SK-N-SH treated with all-trans-retinoic acid at 6 μM for 48 hours (cell line): ENCODE measurements at places on chromosomes 4 and X.
A peak's percentile ranks its signal among the peaks of the same experiment; 100 is the strongest.

GRCh38 chrX:10904220-10904619 is 206.9 kb upstream of the HCCS start:
- peak; percentile 57 for ATAC-seq

GRCh38 chr4:24770032-24770584 is 25.3 kb upstream of the SOD3 start:
- peak; percentile 78 for ATAC-seq

DNA sequence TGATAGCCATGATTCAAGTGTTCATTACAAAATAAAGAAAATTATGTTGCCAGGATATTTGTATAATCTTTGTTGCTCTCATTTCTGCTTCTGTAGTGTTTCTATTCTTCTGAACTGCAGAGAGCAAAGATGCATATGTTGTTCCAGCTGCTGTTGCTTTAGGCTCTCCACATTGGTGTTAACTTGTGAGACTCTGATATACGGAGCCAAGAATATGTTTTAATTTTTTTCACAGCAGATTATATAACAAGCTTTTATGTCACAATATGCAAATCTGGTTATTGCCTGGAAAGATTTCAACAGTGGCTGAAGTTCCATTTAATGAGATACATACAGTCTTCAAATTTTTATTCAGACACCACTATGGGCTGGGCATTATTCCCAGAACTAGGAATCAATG is 655.0 kb downstream of the GRXCR1 start:
- ATAC-seq: no peak

GRCh38 chr4:186554539-186554913 is 841 bp downstream of the MTNR1A start:
- peak; percentile 73 for ATAC-seq

- no peak for ATAC-seq
Observed at GRCh38 chr4:121930304-121930703, 21.6 kb downstream of the TRPC3 start.

DNA sequence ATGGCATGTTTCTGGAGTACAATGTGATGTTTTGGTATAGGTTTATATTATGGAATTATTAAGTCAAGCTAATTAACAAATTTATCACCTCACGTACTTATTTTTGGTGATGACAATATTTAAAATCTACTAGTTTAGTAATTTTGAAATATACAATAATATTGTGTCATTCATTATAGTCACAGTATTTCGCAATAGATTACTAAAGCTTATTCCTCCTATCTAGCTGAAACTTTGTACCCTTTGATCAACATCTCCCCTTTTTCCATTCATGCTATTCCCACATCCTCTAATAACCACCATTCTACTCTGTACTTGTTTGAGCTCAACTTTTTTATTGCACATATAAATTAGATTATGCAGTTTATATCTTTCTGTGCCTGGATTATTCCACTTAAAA is 164.8 kb upstream of the SPANXN4 start:
- ATAC-seq: no peak

DNA sequence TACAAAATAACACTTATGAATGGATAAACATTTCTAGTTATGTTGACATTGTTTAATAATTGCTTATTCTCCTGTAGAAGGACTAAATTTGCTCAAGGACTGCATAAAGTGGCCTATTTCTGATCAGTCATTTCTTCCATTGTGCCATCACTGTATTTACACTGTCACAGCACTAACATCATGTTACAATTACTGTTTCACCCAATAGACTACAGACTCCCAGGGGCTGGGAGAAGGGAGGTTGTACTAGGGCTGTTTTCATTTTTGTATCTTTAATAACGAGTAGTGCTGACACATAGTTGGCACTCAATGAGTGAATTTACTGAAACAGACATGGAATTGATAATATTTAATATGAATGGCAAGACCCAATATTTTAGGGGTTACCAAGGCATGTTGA is 139.5 kb downstream of the SLC10A7 start:
- ATAC-seq: no peak

GRCh38 chr4:156312261-156312847 is 358.7 kb upstream of the CTSO start:
- ATAC-seq: peak; percentile 40; the same call in 2 of the 3 replicates

- ATAC-seq: no peak
Observed at GRCh38 chrX:20347481-20347880, 80.8 kb upstream of the RPS6KA3 start.

- no peak for ATAC-seq
Observed at GRCh38 chr4:67576538-67576937, 18.0 kb downstream of the STAP1 start.

- no peak for ATAC-seq
Observed at GRCh38 chr4:54550395-54551171, 107.2 kb upstream of the KIT start.

- ATAC-seq: no peak
Observed at GRCh38 chrX:45986081-45986480, 559.1 kb downstream of the ZNF674 start.

DNA sequence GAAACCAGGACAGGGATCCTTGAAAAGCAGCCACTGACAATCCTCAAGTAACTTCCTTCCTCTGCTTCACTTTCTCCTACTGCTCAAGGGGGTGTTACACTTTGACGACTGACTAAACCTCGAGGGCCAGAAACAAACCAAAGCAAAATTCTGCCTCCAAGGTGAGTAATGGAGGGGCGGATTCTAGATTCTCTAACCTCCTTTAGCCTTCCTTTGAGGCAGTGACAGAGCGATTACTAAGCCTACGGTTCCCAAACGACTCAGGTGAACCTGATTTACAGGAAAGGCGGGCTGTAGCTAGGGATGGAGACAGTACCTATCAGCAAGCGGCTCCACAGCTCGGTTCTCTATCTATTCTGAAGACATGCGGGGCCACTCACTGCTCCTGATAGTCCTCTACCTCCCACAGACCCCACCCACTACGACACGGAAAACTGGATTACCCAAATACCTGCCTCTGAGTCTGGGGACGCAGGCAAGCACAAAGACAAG is 487 bp downstream of the TBCK start:
- peak; percentile 42 for ATAC-seq

DNA sequence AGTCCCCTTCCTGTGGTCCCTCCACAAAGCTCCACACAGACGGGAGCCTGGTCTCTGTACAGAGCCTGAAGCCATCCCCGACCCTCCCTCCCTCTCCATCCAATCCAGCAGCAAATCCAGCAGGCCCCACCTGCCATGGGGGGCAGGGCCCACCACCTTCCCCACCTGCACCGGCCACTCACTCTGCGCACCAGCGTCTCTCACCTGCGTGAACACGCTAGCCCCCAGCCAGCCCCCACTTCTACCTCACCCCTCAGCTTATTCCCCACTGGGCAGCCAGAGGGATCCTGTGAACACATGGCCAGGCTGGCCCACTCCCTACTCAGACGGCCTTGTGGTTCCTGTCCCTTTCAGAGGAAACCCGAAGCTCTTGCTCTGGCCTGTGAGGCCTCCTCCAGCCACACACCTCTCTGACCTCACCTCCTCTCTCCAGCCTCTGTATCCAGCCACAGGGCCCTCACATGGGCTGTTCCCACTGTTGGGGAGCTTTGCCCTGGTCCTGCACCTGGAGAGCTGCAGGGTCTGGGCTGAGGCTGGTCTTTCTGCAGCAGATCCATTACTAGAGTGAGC is 70.9 kb downstream of the WFS1 start:
- no peak for ATAC-seq

- ATAC-seq: no peak
Observed at GRCh38 chr4:90996813-90997212, 869.6 kb downstream of the CCSER1 start.

DNA sequence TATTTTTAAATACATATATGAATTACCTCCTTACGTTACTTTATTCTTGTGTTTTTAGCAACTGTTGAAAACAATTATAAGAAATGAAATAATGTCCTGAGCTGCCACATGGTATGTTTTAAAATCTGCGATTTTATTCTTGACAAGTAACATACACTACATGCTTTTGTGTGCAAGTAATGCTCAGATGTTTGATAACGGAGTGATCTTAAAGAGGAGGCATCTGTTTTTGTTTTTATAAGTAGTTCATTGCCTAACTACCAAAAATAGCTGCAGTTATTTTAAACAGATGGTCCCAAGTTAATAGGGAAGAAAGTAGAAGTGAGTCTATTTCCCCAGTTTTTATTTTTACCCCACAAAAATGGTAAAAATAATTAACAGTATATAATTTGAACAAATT is 55.2 kb downstream of the GAB1 start:
- peak; percentile 90 for ATAC-seq

DNA sequence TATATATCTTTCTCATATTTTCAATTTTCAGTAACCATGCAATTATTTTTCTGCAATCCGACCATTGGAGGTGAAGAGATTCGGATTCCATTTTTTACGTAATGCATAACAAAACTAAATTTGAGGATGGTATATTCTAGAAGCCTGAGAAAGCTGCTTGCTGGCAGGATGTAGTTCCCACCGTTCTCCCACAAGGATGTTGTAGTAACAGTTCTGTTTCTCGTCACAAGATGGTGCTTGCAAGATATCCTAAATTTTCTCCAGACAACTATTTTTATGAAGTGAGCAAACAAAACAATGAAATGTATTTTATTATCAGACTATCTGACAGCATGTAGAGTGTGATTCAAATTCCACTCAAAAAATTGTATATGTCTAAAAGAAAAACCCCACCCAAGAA is 10.7 kb downstream of the PWWP3B start:
- no peak for ATAC-seq

GRCh38 chr4:88295656-88296055 is 11.3 kb upstream of the PPM1K start:
- ATAC-seq: no peak

GRCh38 chr4:124429746-124430250 is 282.7 kb downstream of the ANKRD50 start:
- ATAC-seq: no peak

DNA sequence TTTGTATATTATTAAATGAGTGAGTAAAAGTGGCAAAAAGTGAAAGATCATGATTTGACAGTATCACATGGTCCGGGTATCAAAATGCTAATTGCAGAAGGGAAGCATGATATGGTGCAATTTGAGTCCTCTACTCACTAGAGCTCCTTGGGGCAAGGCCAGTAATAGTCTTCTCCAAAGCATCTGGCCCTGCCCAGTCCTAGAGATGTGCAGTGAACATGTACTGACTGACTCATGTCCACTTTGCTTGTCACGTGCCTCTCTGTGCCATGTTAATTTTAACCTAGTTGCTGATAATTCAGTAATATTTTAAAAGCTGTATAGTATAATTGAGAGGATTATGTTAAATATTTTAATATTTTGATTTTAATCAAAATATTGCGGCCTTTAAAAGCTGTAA is 54.6 kb upstream of the TENM3 start:
- no peak for ATAC-seq

GRCh38 chr4:77593101-77593500 is 12.5 kb upstream of the CXCL13 start:
- no peak for ATAC-seq

DNA sequence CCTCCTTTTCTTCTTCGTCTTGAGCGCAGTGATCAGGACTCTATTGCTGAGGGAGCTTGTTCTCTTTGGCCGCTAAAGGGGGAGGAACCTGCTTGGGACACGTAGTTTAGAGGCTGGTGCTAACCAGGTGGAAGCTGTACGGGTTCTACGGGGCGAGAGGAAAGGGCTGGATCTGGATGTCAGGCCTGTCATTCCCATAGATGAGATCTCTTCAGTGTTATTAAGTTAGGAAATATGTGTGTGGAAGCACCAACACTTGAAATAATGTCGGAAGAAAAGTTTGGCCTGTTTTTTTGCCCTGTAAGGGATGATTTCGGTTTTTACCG is 643 bp downstream of the SRP72 start:
- peak; percentile 56 for ATAC-seq

DNA sequence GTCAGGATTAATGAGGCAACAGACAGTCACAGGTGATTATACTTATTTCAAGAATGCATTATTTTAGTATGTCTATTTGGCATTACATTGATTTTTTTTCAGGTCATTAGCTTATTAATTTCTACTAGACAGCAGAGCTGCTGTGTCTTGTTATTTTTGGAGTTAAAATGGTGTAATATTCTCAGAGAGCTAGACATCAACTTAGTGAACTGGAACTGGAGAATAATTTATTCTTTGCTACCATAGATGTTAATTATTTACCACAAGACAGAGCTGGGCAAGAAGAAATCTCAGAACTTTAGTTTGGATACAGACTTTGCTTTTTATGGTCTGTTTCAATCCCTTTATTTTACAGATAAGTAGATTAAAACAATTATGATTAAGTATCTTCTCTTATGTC is 10.2 kb upstream of the HPGD start:
- ATAC-seq: no peak

DNA sequence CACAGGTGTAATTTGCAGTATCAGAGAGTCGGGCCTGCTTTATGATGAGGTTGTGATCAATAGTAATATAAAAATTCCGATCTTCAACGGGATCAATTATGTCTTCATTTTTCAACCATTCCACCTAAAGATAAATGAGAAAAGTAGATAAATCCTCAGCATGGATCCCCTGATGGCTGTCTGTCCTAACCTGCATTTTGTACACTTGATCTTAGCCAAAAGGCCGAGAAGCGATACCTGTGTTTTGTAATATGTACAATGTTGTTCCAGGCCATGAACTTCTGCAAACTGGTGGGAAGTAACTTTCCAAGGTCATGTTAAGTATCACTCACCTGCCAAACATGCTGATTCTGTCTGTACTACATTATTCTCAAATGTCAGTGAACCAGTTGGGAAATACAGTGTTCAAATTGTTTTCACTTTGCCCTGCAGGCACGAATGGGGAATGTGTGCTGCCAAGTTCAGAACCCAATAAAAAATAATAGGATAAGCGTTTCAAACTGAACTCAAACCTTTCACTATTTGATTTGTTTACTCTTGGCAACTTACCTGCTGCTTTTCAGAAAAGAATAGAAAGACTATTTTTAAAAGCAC is 298.1 kb downstream of the UNC5C start:
- ATAC-seq: no peak

- ATAC-seq: peak; percentile 70
Observed at GRCh38 chr4:80058740-80059139, 14.3 kb downstream of the ANTXR2 start.

- ATAC-seq: no peak
Observed at GRCh38 chrX:154483325-154483724, 3.1 kb downstream of the UBL4A start.

- ATAC-seq: no peak
Observed at GRCh38 chr4:168993714-168994510, 16.1 kb downstream of the CBR4 start.

DNA sequence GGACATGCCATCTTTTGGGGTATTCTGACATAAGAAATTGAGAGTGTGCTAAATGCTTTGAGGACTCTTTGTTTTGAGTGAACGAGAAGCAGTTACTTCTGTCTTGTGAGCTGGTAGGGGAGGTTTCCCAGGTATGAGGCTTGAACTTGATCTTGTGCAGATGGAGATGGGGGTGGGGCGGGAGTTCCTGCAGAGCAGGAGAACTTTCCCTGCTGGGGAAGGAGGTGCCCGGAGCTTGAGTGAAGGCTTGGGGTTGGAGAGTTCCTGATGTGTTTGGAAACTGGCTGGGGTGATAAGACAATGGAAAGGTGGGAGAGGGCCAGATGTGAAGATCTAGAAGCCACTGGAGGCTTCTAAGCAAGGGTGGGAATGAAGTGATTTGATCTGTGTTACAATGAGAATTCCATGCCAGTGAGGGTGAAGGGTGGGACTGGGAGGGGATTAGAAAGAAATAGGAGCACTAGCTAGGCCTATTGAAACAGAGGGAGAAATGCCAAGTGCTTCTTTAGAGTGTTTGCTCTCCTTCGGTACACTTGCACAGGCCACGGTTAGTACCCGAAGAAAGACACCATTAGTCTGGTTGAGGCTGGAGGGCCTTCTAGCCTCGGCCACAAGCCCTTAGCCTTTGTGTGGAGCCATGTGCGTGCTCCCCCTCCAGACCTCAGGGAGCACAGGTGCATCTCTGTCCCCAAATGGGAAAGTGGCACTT is 103.5 kb upstream of the STOX2 start:
- no peak for ATAC-seq
